ENCODE measurements at places on chromosomes 5 and 9.

DNA sequence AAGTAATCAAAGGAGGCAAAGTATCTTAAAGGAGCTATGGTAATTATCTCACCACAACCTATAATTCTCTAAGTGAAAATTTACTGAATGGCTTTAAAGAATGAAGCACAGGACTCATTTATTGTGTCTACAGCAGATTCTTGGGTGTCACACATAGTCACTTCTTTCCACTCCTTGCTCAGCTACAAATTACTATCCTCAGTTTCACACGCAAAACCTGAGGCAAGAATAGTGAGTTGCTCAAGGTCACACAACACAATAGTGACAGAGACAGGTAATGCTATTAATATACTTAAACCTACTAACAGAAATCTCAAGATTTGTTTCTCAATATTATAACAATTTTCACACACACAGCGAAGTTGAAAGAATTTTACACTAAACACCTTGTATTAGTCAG, 120.9 kb upstream of the STK32A start:
- no peak for DNase-seq

DNA sequence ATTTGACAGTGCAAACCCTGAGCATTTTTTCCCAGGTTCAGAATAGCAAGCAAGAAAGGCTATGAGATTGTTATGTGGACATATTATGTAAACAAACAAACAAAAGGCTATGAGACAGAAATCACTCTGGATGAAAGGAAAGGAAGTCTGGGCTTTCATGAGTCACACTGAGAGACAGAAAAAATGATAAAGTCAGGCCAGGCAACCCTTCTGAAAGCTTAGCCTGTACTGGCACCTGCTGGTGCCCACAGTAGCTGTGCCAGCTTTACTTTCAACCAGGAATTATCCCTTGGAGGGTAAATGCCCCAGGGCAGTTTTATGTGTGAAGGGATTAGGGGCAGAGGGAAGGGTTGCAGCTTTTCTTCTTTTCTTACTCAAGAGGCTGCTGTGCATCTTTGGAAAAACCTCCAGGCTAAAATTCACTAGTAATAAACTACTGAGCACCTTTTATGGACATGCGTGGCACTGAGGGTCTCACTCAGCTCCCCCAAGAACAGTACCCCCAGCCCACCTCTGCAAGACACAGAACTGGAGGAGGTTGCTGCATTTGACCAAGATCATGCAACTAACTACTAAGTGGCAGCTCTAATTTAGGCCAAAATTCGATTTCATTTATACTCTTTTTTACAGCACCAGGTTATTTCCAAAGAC, 41.7 kb downstream of the ACTL7B start:
- DNase-seq: no peak

- no peak for DNase-seq
These were observed 43.9 kb upstream of the RUSC2 start for GRCh38 chr9:35446012-35446411.

- no peak for DNase-seq
These were observed 46.4 kb upstream of the SH3GL2 start for GRCh38 chr9:17532461-17532860.

DNA sequence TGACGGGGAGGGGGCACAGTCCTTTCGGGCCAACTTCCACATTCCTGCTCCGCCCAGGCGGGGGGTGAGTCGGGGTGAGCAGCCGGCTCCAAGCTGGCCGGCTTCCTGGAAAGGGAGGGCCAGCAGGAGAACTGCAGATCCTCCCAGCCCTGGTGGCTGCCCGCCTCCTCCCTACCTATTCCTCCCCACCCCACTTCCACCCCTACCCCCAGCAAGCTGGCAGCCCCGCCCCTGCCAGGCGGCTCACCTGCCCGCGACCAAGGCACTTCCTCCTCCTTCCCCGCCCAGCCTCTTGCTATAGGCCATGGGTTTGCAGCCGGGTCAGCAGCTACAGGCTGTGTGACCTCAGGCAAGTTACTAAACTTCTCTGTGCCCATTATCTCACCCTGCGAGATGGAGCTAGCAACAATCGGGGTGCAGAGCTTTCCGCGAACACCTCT, 5.6 kb upstream of the IRF1 start:
- DNase-seq: no peak

DNA sequence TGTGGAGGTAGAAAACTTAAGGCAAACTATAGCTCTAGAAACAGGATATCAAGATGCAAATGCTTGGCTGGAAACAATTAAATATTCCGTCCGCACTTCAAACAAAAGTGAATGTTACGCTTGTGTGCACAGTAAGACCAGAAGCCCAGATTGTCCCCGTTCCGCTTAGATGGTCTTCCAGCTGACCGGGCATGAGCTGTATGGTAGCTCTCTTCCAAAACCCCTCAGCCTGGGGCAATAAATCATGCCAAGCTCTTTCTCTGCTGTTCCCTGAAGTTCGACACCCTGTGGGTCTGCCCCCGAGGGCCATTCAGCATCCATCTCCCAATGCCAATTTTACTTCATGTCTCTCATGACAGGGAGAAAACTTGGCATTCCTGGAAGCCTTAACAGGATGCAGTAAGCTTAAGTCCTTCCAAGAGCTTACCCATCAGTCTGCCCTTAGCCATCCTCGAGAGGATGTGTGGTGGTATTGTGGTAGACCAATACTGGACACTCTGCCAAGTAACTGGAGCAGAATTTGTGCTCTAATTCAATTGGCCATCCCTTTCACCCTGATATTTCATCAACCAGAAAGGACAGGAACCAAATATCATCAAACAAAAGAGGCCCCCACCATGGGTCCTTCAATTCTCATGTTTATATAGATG, 70.7 kb upstream of the RANBP6 start:
- no peak for DNase-seq

DNA sequence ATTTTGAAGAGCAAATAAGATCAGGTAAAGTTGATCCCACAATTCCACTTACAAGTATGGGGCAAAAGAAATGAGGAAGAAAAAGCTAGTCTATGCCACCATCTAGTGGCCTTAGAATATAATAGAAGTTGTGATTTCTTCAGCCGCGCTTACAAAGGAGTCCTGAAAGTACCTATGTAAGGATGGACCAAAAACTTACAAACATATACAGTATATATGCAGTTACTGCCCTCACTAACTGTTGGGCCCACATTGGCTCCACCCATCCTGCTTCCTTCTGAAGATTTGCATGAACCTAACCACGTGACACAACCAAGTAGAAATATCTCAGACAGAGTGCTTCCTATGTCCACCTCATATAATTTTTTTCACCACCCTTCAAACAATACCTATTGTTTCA, 11.7 kb upstream of the OR13D1 start:
- DNase-seq: no peak

- no peak for DNase-seq
These were observed 28.0 kb upstream of the SYK start for GRCh38 chr9:90773617-90774016.

DNA sequence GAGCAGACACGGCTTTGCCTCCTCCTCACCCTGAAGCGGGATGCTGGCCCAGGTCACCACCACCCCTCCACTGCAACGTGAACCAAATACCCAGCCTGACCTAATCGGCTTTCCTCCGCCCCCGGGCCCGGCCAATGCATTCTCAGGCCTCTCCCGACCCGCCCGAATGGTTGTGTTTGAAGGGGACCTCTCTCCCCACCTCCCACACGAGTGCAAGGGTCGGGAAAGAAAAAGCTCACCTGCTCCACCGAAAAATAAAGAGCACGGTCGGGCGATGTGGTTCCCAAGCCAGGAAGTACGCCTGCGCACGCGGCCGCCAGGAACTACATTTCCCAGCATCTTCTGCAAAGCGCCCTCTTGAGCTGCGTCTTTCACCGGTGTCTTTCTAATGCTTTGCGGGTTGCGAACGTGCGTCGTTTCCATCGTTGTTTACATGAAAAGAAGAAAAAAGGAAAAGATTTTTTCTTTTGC, at the start of gene ZNF883:
Gene ZNF883, minus strand, starts transcription at position 282 of the 471 bp plus-strand sequence.
- no peak for DNase-seq

- DNase-seq: no peak
These were observed 23.7 kb downstream of the VAV2 start for GRCh38 chr9:133968428-133968827.

- no peak for DNase-seq
These were observed 234.6 kb downstream of the GADD45G start for GRCh38 chr9:89839449-89839848.

DNA sequence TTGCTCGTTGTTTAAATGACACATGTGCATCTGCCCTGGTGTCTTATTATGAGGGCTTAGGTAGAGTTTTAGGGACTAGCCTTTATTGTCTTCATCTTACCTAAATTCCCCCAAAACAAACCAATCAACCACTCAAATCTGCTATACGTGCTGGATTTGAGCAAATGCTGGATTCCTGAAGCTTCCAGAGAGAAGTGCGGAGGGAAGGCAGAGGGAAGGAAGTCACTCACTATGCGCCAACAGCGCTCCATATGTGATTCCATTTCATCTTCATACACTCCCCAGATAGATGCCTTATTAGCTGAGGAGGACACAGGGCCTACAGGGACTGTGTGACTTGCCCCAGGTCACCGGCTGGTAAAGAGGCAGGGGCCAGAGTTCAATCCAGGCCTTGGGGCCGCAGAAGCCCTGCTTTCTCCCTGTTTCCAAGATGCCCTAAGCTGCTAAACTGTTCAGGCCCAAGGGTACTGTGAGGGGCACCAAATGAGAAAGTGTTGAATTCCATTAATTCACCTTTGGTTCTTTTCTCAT, 63.5 kb downstream of the OTULIN start:
- DNase-seq: no peak

DNA sequence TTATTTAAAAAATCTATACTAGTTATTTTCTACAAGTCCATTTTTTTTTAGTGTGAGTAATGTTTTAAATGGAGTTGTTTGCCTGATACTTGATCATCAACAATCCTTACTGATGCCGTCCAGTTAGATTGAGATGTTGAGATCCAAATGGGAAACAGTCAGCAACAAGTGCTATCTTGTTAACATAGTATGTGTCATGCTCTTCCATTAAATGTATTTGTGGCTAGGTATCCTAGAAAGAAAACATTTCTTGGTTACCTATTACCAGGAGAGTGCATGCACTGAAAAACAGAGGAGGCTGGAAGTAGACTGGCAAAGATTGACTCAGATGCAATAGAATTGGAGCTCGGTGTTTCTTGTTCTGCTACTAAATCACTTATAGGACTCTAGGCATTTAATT, 123.4 kb upstream of the MAN2A1 start:
- DNase-seq: no peak

DNA sequence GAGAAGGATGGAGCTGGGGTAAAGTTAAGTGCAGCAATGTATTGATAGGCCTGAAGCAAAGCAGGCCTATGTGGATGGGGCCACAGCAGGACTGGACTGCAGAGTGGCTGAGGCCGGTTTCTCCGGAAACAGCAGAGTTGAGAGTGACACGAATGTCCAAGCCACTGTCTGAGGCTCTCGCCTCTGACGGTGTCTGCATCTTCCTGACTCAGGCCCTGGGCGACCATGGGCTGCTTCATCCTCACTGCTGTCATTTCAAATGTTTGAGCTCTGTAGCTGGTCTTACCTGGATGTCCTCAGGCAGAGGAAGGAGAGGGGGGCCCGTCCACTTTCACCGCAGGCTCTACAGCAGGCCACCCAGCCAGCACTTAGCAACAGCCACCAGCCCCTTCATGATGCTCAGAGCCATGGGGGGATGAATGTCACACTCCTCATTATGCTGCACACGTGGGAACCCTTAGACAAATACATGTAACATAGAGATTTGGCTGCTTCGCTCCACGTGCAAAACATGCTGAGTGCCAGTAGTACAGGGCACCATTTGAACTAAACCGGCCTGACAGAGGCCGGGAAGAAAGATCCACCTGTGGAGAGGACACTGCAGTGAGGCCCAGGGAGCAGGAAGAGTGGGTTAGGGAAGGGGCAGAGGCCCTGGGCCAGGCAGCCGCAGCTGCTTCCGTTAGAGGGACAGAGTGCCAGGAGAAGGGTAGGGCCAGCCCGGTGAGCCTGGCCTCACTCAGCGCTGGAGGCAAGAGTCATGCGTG, 31.7 kb upstream of the NXNL2 start:
- no peak for DNase-seq

DNA sequence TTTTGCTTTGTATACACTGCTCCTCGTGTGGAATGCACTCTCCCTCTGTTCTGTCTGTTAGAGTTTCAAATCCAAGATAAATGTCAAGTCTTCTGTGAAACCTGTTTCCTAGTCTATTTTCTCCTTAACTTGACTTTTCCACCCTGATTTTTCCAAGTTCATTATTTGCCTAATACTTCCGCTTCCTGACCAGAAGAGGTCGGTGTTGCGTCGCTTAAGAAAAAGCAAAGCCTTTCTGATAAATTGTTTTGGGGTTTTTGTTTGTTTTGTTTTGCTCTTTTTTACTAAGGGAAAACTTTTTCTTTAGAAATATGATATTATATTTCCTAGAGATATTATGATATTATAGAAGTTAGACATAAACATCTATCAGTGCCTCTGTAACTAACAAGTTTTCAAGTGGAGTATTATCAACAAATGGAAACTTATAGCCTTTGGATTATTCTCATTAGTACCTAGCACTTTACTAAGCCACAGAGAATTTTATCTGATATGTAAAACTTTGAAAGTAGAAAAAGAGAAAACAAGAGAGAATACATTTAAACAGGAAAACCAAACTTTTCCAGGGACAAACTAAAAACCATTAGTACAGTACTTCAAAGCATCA, 55.8 kb downstream of the PHAX start:
- no peak for DNase-seq

DNA sequence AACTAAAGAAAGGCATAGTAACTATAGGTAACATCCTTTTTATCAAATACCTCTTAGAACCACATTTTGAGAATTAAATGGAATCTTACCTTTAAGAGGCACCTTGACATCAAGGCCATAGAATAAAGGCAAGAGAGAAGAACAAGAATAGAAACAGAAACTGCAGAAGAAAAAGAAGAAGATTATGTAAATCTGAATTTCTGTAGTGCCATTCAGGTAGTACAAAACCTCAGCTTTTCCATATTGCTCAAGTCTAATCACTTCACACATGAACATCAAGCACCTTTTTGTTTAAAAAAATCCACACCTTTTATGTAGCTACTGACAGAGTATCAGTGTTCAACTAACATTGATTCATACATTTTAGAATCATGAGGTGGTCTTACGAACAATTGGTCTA, 91.8 kb upstream of the DPYSL3 start:
- no peak for DNase-seq

DNA sequence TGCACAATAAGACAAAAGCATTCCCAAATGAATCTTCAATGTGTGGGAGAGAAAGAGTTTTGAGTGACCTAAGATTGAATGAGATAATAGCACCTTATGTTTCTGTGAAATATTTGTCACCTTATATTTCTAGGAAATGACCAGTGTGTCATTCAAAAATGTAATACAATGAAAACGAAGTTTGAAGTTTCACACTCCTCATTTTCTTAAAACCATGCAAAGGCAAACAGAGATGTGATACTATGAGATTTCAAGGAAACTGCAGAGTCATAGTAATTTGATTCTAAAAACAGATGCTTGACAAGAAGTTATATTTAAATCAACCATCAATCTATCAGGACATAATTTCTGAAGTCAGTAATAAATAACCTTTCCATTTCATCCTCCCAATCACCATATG, 13.6 kb upstream of the ABCA1 start:
- no peak for DNase-seq

Data from omental fat pad (tissue), 4 donors.